Fibroblast of pulmonary artery (primary cell): ENCODE measurements at places on chromosomes 5 and 9.

- no peak for DNase-seq
Measured at GRCh38 chr9:33416996-33417395, 14.6 kb upstream of the AQP7 start.

GRCh38 chr5:145661737-145662485, 173.2 kb downstream of the PRELID2 start:
- DNase-seq, result no peak

- peak; percentile 9 for DNase-seq
Measured at GRCh38 chr5:164302533-164303235, 797.3 kb downstream of the MAT2B start.

- DNase-seq, result no peak
Measured at GRCh38 chr5:144201588-144201987, 30.9 kb downstream of the KCTD16 start.

GRCh38 chr5:143826951-143827444, 15.0 kb downstream of the HMHB1 start:
- DNase-seq, result no peak

DNA sequence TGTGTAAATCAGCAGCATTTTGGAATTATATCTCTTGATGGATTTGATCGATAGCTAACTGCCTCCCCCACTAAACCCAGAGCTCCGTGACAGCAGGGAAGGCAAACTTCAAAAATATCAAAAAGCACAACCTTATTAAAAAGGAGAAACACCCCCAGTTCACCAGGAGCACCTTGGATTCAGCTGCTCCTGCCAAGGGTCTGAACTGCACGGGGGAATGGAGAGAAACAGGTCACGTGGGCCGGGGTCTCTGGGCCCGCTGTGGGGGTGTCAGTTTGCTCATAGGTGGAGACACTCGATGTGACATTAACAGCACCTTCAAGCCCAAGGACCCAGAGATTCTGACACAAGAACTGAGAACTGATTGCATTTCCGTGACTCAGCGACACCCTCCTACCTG, 1.1 kb upstream of the SLC34A1 start:
- no peak for DNase-seq

GRCh38 chr5:14115323-14115895, 27.7 kb upstream of the TRIO start:
- DNase-seq, result no peak

GRCh38 chr5:40736103-40736875, 19.5 kb downstream of the TTC33 start:
- DNase-seq, result peak; percentile 81

- peak; percentile 43 for DNase-seq
Measured at GRCh38 chr5:8765886-8766285, 780.0 kb downstream of the SEMA5A start.

- DNase-seq, result no peak
Measured at GRCh38 chr9:111237447-111237846, 92.6 kb downstream of the OR2K2 start.

GRCh38 chr5:6510132-6510531, 61.5 kb downstream of the UBE2QL1 start:
- no peak for DNase-seq

DNA sequence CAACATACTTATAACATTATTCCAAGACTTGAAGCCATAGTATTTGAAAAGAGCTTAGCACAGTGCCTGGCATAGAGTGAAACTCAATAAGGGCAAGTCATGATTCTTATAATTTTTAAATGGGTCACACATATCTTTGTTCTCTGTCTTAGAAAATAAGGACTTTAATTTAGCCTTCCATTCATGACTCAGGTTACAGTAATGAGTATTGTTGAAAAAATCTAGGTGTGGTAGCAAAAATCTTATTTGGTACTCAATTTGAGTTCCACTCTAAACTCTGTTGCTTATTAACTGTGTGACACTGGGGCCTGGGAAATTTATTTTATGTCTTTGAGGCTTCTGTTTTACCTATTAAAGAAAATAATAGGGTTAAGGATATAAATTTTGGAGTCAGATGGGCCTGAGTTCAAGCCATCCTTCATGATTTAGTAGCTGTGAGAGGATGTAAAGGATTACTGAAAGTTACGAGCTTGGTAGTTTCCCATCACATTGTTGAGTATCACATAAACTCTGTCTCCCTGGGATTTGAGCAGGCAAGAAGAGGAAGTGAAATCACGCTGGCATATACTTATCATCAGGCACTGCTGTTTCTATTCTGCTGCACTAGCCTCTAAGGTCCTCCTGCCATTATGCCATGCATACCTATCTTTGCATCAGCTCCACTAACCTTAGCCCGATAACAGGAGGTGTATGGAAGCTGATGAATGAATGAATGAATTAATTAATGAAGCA, 1.5 kb downstream of the SPINK9 start:
- DNase-seq, result no peak

DNA sequence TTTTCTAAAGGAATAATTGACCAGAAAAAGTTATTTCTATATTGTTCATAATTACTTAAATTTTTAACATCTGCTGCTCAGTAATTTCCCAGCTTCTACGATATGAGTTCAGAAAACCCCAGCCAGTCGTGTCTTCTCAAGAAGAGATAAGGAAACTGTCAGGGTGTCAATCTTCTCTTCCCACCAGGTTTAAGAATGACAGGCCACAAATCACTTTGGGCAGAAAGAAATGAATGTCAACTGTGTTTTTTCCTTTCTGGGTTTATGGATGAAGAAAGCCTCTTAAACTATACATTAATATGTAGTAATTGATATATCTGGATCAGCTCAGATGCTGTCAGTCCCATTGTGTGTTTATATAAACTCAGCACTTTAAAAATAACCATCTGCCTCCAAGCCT, 453.2 kb upstream of the NUDT12 start:
- no peak for DNase-seq

DNA sequence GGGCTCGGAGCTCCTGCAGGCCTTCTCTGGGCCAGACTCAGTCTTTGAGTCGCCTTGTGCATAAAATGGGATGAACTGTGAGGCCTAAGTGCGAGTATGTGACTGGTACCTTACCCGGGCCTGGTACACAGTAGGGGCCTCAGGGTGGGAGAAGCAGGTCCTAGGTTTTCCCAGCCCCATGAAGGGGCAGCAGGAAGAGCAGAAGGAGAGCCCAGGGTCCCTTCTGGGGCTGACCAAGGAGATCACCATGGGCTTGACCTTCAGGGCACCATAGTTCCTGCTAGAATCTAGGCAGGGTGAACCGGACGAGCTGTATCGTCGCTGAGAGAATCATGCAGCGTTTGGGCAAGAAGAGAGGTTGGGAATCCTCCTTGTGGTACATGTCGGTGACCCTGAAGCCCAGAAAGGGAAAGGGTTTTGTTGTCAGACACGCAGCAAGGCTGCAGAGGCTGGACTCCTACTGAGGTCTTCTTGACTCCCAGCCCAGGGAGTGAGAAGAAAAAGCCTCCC, 373 bp upstream of the PHYKPL start:
- DNase-seq, result no peak

- no peak for DNase-seq
Measured at GRCh38 chr5:155556700-155557099, 543.1 kb downstream of the KIF4B start.

- no peak for DNase-seq
Measured at GRCh38 chr5:95619514-95620029, 315 bp upstream of the GPR150 start.

- no peak for DNase-seq
Measured at GRCh38 chr5:5784101-5784500, 361.6 kb downstream of the ICE1 start.

- peak; percentile 39 for DNase-seq
Measured at GRCh38 chr9:34227445-34227844, 48.6 kb downstream of the UBAP1 start.

DNA sequence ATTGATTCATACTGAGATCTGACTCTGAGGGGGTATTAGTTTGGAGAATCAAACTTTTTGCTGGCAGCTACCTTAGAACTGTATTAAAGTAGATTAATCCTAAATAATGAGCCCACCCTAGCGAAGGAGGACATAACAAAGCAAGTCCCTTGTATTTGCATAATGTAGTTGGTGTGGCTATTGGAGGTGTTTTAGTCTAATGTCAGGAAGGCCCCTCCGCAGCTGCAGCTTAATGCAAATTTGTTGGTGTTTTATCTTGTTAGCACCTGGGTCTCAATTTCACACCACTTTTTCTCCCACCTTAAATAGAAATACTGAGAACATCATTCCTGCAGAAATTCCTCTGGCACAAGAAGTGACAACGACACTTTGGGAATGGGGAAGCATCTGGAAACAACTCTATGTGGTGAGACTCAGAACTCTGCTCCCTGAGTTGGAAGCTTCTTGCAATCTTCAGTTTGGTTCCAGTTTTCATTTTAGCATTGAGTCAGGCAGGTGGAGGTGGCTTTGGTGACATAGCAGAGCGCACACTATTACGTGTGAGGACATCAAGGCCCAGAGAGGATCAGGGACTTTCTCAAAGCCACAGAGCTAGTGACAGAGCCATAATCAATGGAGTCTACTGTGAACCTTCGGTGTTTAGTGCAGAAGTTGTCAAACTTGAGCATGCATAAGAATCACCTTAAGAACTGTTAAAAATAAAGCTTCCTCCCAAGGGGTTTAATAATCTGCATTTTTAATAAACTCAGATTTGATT, 33.9 kb downstream of the DOCK2 start:
- DNase-seq, result no peak

DNA sequence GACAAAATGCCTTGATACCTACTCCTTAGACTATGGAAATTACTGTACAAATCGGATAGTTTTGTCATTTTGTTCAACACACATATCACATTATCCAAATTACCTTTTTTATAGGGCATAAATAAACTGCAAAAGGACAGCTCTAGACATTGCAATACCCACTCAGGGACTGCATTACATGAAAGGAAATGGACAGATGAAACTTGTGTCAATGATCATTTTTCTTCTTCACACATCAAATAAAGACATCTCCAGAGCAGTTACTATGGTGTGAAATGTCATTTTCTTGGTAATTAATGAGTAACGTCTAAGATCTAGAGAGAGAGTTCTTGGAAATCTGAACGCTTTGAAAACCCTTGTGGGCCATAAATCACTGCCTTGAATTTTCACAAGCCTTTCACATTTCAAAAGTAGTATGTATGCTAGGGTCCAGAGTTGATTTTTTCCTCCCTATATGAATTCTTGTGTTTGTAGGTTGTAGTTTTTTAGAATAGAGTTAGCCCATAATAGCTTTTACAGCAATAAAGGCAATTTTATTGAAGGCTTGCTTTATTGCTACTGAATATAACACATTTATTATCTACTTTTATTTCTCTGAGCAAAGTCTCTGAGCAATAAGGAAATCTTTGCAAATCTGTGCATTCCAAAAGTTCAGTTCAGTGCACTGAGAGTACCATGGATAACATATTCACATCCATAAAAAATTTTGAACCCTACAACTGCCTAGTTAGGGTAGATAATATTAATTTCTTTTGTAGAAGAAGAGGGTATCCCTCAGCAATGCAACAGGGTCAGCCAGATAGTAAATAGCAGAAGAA, 358.0 kb upstream of the PCSK5 start:
- DNase-seq, result no peak

DNA sequence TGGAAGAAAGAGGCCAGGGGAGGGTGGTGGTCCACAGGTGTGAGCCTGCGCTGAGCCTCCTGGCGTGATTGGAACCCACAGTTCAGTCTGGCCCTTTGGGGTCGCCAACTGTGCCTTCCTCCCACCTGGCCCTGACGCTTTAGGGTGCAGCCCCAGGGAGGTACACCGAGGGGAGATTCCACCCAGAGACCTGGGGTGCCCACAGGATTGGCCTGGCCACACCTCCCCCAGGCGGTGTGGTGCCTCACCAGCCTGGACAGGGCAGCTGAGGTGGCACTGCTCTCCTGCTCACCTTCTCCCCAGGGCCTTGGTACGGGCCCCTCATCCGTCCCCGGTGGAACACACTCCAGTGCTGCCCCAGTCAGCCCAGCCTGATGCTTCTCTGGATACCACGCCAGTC, 1.0 kb upstream of the CLIC3 start:
- DNase-seq, result no peak

GRCh38 chr5:67643536-67643935, 446.9 kb upstream of the CD180 start:
- DNase-seq, result no peak

- DNase-seq, result no peak
Measured at GRCh38 chr5:643351-643801, 31.2 kb downstream of the CEP72 start.

GRCh38 chr9:134622896-134623257, 18.7 kb upstream of the COL5A1 start:
- no peak for DNase-seq

GRCh38 chr5:120241400-120241799, 222.7 kb upstream of the PRR16 start:
- DNase-seq, result no peak

DNA sequence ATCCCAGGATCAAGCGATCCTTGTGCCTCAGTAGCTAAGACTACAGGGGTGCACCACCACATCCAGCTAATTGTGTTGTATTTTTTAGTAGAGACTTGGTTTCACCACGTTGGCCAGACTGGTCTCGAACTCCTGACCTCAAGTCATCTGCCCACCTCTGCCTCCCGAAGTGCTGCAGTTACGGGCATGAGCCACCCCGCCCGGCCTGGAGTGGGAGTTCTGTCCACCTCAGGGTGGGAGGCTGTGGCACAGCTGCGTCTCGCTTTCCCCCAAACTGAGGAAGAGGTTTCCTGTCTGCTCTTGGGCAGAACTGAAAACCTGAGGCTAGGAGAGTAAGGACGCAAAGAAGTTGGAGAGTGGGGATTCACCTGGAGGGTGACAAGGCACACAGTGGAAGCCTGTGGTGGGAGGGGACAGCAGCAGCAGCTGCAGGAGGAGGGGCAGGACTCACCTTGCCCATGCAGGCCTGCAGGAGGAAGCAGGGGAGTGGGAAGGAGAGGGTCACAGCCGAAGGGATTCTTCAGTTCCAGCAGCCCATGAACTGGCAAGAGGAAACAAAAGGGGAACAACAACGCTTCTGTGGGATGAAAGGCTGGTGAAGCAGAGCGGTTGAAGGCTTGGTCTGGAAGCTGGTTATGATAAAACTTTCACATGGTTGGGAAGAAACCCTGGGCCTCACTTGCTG, 181.4 kb downstream of the GAS1 start:
- no peak for DNase-seq

- no peak for DNase-seq
Measured at GRCh38 chr5:54981928-54982327, 3.5 kb downstream of the ESM1 start.

GRCh38 chr5:157175071-157175612, 5.5 kb upstream of the ITK start:
- no peak for DNase-seq

GRCh38 chr9:84947412-84947972, 278.0 kb downstream of the NTRK2 start:
- no peak for DNase-seq

DNA sequence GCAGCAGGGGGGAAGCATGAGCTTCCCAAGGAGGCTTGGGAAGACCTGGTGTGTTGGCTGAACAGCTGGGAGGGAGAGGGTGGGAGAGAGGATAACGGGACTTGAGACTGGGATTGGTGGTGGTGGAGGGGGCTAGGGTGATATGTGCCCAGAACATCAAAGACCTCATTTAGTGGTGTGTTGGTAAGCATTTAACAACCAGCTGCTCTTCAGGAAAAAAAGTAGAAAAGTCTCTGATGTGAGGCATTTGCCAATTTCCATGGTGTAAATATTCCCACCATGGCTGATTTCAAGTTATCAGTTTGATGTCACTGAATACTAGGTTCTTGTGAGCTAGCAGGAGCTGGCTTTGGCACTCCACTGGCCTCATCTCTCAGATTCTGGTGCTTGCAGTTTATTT, 170.8 kb downstream of the MACROH2A1 start:
- DNase-seq, result no peak
